ENCODE measurements at places on chromosomes 16 and 17.

- DNase-seq = no peak
Observed at GRCh38 chr16:62137996-62138395, 101.8 kb upstream of the CDH8 start.

DNA sequence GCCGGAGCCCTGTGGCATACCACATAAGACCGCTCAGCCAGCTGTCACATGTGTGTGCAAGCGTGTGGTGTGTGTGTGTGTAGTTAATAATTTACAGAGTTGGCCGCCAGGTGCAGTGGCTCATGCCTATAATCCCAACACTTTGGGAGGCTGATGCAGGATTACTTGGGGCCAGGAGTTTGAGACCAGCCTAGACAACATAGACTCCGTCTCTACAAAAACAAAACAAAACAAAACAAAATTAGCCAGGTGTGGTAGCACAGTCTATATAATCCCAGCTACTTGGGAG, 20.4 kb downstream of the SOCS1 start:
- DNase-seq = no peak

GRCh38 chr16:71893888-71894228, 1.5 kb upstream of the IST1 start:
- no peak for DNase-seq

GRCh38 chr16:53372992-53373871, 61.0 kb upstream of the RBL2 start:
- peak; percentile 22 for DNase-seq

DNA sequence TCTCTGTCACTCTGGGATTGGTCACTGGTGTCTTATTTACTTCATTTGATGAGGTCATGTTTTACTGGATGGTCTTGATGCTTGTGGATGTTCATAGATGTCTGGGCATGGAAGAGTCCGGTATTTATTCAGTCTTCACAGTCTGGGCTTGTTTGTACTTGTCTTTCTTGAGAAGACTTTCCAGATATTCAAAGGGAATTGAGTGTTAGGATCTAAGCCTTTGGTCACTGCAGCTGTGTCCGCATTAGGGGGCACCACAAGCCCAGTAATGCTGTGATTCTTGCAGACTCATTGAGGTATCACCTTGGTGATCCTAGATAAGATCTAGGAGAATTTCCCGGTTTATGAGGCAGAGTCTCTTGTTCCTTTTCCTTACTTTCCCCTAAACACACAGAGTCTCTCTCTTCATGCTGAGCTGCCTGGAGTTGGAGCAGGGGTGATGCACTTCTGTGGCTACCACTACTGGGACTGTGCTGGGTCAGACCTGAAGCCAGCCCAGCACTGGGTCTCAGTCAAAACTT, 214.7 kb downstream of the SPECC1 start:
- no peak for DNase-seq

DNA sequence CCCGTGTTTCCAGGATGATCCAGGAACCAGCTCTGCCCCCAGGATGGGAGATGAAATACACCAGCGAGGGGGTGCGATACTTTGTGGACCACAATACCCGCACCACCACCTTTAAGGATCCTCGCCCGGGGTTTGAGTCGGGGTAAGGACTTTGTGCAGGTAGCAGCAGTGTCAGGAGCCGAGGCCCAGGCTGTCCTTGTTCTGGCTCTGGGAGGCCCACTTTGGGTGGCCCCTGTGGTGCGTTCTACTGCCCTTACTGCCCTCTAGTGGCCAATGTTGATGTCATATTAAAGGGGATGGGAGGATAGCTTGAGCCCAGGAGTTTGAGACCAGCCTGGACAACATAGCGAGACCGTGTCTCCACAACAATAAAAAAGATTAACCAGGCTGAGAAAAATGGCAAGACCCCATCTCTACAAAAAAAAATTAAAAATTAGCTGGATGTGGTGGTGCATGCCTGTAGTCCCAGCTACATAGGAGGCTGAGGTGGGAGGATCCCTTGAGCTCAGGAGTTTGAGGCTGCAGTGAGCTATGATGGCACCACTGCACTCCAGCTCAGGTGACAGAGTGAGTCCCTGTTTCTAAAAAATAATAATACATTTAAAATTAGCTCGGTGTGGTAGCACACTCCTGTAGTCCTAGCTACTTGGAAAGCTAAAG, 20.9 kb upstream of the CLEC18A start:
- DNase-seq = peak; percentile 53

DNA sequence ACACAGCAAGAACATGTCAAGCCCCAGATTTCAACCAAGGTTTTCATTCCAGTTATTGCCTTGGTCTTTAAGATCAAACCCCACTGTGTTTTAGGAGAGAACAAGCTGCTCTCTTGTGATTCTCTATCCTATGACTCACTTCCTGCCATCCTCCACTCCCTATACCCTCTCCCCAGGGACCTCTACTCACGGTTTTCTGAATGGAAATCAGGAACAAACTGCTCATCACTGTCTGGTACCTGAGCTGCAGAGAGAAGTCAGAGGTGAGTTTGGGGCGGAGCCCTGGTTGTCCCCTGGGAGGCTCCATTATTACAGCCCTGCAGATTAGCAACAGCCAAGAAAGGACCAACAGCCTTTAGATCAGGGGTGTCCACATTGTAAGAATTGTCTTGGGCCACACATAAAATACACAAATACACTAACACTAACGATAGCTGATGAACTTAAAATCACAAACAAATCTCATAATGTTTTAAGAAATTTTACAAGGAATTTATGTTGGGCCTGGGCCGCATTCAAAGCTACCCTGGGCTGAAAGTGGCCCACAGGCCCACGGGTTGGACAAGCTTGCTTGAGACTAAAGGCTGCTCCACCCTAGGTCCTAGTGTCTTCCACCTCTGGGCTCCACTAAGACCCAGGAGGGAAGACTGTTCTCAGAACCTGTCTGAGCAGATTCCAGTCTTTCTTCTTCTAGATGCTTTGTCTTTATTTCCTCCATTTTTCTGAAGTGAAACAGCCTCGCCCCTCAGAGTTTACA, 9.7 kb downstream of the ETV4 start:
- DNase-seq = no peak

DNA sequence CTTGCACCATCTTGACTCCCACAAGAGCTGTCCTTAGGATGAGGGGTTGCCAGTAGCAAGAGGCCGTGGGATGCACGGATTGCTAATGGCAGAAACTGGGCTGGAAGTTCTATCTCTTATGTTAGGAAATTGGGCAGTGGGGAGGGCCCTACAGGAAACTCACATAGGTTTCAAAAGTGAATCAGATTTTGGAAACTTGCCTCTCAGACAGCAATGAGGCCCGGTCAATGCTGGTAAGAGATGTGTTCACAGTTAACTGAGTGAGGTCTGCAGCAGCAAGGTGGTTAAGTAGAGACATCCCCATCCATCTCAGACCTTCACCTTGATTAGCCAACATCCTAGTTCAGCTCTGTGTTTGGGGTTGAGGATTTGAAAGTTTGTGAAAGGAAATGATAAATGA, 164.7 kb downstream of the ABCA8 start:
- no peak for DNase-seq

DNA sequence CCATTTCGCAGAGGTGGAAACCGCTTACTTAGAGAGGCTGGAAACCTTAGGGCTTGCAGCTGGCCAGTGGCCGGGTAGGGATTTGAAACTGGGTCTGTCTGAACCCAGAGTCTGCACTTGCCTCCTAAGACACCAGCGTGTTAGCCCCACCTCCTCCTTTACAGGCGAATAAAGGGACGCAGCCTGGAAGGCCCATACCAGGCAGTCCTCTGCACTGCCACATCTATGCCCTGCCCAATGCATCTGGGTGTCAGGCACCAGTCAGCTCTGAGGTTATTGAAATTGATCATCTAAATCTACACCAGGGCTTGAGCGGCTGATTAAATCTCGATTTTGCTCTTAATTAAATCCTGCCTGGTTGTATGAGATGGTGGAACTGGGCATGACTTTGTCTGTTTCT, 19.9 kb upstream of the NAGS start:
- no peak for DNase-seq

- DNase-seq = no peak
Observed at GRCh38 chr16:83705856-83706255, 101.9 kb upstream of the HSBP1 start.

DNA sequence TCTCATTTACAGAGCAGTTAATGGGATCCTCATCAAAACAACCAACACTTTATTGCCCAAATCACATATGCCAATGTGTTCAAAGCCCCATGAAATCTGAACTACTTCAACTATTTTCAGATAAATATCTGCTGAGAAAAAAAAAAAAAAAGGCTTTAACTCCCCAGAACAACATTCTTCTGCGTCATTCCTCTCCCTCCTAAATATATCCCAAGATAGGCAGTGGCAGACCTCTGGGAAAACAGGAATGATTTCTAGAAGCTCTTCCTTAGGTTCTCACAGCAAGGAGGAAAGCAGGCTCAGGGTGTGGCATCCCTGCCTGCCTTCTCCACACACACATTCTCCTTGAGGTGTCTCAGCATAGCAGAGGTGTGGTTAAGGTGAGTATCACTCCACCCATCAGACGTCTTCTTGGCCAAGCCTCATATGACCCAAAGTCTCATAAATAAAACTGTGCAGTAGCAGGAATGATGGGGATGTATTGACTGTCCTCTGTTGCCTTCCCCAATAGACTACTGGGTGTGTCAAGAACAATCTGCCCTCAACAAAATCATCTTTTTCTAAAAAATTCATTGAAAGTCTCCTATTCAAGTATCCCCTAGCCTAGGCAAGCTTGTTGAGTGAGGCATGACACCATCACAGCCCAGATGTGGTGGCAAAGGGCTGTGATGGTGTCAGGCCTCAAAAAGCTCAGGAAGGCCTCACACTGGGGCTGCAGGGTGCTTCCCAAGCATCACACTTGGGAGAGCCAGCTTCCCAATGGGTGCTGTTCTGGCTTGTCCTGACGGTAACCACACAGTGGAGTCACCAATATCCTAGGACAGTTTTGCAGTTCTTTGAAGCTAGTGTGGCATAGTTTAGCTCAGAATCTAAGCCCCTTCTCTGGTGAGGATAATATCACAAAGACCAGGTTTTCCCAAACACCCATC, 135.4 kb upstream of the SOX9 start:
- no peak for DNase-seq

- no peak for DNase-seq
Observed at GRCh38 chr17:34095106-34095505, 160.0 kb upstream of the CCL2 start.

All from NCI-H1092 (cell line).